Hematopoietic multipotent progenitor cell (in vitro differentiated cells): ENCODE measurements at places on chromosomes 11 and 22.
A peak's percentile ranks its signal among the peaks of the same experiment; 100 is the strongest.

DNA sequence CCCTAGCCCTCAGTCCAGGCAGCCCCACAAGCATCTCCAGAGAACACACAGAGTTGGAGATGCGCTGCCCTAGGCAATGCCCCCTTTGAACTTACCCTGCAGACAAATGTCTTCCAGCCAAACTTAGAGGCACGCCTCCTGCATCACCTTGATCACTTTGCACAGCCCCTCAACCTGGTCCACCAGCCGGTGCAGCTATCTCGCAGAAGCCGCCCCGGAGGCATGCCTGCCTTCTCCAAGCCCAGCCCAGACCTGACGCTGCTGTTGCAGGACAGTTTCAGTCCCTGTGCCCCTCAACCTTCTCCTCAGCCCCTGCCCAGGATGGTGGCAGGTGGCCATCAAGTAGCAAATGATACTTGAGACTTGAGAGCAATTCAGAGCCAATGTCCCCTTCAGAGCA is 16.7 kb upstream of the POU2AF1 start:
- no peak for DNase-seq

DNA sequence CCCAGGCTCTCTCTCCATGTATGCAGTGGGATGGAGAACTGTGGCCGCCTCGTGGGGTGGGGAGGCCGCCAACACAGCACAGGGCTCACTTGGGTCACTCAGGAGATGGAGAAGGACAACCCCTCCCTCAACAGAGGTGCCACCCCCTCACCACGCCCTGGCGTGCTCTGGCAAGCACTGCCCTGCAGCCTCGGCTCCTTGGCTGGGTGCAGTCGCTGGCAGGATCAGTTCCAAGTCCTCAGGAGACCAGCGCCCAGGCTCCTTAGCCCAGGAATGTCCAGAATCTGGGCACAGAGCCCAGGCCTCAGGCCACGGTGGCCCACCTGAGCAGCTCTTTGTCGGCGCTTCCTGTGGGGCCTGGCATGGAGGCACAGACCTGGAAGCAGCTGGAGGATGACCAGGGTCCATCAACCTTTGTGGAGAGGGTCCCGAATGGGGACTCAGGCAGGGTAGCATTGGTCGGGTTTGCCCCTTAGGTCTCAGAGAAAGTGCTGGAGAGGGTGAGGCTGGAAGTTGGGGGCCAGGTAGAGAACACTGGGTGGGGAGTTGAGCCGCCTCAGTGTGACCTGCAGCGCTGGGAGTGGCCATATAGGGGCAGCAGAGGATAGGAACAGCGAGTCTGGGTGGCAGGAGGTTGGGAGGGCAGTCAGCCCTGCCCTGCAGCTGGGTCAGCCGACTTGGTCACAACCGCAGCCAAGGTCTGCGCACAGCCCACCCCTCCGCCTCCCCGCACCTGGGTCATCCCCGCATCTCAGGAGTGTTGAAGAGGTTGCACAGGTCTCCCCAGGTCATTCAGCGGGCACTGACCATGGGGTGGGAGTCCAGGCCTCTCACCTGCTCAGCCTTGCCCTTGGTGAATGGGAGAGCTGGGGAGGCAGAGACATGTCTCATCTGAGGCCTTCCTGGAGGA is 8.2 kb downstream of the SUSD2 start:
- DNase-seq, result peak; percentile 69

DNA sequence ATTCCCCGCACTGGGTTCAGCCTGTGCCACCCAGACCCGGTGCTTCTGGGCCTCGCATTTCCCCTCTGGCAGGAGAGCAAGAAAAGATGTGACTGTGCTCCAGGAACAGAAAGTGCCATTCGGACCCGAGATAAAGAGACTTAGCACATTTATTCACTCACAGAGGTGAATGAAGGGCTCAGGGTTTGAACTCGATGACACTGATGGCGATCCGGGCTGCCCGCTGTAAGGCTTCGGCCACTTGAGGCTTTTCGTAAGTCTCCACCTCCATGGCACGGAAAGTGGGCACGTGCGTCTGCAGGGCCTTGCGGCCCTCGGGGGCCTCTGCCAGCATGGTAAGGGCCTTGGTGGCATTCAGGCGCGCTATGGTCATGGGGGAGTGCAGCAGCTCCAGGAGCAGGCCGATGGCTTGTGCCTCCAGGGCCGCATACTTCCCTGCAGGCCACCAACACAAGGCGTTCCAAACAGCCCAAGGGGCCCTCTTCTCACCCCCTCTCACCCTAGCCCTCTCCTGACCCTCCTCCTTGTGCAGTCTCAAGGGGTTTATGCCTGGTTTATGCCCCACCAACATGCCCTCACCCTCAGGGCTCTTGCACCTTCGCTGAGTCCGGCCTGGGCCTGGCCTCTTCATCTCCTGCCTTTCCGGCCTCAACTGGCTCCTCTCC is 10.9 kb upstream of the GNAZ start:
- DNase-seq, result no peak

DNA sequence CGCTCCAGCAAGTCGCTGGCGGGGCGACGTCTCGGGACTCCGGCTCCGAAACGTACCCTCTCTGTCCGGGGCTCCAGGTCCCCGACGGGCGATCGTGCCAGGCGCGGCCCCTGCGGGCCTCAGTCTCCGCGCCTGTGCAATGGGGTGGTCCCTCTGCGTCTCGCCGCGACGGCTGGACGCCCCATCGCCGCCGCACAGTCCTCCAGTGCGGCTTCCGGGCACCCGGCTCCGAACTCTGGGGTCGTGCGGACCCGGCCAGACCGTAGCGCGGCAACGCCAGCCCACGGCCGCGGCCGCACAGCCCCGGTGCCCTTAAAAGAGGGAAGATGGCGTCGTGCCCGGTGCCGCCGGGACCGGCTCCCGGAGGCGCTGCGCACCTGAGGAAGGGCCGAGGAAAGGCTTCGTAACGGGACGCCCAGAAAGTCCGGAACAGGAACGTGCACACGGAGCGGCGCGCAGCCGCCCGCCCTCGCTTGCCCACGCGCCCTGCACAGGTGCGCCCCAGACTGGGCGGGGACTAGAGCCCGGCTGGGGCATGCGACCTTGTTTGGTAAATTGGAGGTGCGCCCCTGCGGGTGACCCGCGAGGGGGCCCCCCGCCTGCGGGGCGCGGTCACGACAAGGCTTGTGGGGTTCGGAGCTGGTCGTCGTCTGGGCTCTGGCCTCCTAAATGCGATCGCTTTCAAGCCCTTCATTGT is 525 bp downstream of the BIK start:
- peak; percentile 25 for DNase-seq

DNA sequence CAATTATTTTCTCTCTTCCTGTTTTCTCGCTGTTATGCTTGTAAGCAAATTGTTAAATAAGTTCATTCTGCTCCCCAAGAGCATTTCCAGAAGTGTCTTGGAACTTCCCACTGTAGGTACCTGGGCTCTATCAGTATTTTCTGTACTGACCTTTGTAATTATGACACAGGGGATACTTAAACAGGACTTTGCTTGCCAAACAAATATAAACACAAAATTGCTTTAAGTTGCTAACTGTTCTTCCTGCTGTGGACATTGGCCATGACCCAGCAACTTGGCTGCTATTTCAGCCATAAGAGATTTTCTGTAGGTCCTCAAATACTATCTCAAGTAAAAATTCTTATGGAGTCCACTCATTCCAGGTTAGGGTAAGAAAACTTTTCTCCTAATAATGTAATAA is 30.1 kb downstream of the SYT9 start:
- no peak for DNase-seq

DNA sequence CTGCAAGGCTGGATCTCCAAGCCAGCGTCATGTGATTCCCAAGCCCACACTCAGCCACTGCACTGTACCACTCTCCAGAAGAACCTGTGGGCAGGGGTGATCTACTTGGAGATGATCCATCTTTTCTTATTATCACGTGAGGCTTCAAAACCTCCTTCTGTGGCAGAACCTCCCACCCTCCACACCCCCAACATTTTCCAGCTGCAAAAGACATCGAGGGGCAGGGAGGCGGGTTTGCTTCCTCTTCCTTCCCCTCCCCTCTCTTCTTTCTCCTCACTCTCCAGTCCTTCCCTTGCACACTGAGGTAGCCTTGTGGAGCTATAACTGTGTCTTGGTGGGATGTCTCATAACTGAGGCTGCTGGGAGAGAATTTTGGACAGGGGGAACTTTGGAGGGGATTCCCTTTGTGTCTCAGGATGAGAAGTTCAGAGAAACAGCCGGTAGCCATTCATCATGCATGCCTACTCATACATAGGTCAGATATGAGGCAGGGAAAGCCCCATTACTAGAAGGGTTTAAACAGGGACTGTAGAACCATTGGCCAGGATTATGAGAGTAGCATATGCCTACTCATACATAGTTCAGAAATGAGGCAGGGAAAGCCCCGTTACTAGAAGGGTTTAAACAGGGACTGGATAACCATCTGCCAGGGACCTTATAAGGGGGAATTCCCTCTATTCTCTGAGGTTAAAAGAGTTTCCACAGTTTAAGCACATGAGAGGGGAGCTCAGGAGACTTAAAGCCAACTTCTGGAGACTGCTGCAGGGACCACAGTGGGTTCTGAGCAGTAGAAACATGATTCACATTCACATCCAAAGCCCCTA is 420.7 kb upstream of the CADM1 start:
- DNase-seq, result peak; percentile 24

DNA sequence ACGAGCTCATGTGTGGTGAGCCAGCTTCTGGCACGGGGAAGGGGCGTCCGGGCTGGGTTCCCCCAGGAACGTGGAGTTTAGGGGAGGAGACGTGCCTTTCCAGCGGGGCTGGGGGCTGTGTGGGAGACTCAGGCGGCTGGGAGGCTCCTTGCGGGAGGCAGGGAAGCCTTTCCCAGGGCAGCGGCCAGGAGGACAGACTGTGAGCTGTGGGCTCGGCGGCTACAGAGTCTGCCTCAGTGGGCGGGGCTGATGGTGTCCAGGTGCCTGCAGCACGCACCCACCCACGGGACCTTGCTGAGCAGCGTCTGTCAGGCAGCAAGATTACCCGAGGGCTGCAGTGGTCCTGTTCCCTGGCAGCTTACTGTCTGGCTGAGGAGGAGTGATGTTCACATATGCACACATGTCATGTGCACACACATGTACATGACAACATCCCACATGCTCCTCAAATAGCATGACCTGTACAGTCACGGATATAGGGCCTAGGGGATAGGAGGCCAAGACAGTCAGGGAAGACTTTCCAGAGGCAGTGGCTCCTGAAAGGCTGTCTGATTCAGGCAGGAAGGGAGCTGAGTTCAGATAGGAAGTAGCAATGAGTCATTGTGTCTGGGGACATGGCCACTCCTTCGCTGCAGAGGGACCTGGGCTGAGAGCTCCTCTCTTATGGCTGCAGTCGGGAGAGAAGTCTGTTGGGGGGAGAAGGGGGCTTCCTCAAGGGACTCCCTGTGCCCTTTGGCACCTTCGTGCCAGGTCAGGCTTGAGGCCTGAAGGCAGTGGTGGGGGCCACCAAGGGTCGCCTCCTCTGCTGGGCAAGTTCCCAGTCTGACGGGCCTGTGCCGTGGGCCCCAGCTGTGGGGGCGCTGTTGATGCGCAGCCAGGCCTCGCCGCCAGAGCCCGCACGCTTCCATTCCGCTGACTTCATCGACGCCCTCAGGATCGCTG is 23.3 kb upstream of the PPP6R3 start:
- no peak for DNase-seq

DNA sequence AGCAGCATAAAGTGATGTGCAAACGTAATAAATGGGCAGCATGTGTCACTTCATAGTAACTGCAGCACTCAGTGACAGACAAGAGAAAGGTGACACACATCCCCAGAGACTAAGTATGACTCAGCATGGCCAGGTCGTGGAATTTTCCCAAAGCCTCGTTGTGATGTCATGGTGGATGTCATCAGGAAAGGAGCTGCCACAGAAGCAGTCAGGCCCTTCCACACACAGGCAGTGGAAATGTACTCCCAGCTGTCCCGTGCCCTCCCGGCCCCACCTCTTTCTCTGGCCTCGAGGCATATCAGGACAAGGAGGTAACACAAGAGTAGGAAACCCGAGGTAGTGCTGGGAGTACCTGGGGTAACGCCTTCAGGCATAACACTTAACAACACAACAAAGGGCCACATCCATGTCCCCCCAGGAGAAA is 8.1 kb downstream of the PC start:
- DNase-seq, result no peak

GRCh38 chr22:48898524-48899250 is 929.0 kb downstream of the BRD1 start:
- DNase-seq, result no peak

GRCh38 chr22:48053486-48053885 is 1291.0 kb downstream of the TBC1D22A start:
- no peak for DNase-seq

GRCh38 chr22:44188986-44189630 is 8.4 kb downstream of the PARVG start:
- no peak for DNase-seq

DNA sequence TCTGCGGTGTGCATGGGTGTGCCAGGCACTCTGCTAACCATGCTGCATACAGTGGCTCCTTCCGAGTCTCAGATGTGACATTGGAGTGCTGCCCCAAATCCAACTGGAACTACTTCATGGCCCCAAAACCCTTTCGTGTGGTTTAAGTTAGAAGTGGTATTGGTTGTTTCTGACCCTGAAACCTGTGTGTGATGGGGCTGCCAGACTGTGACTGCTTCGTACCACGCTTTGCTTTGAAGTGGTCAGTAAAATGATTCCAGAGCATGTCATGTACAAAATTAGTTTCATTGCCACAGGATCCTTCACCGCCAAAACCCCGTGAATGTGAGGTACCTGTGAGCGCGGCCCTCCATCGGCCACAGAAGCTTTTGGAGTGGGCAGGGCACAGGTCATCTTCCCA is 142.2 kb downstream of the WNT7B start:
- no peak for DNase-seq

DNA sequence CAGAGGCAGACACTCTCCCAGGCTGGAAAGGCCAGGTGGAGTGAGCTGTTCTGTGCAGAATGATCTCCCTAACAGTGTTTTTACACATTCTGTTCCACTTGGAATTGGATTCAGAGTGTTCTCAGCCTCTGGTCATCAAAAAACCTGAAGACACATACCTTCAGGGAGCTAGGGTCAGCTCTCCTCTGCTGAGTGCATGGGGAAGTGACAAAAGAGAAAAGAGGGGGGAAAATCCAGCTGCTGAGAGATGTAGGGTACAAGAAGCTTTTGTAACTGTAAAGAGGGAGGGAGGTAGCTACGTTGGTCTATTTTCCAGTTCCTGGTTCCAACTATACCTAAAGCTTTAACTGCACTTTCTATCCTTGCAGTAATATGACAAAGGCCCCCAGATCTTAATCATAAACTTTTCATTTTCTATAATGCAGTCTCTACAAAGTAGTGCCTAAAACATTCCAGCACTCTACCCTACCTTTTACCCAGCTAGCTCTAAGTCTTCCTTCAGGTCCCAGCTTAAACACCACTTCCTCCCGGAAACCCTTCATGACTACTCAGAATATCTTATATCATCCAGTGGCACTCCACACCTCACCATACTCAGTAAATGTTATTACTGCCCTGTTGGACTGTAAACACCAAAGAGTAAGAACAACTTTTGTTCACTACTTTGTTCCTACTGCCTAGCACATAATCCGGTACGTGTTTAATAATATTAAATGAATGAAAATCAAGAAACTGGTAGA is 9.2 kb downstream of the MAPK1 start:
- peak; percentile 14 for DNase-seq

GRCh38 chr11:62169448-62169847 is 20.6 kb upstream of the SCGB1D1 start:
- no peak for DNase-seq

DNA sequence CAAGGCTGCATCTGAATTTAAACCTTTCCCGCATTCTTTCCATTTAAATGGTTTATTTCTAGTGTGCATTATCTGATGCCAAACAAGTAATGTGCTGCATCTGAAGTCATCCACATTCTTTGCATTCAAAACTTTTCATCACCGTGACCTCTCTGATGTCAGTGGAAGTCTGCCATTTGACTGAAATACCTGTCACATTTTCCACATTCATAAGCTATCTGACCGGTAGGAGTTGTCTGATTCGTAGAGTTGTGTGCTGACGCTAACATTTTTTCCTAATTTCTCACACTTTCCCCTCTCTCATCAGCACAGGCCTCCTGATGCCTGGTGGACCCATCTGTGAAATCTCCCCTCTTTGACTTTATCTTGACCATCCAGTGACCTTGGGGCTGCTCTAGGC is 79.9 kb upstream of the BARX2 start:
- no peak for DNase-seq
